ENCODE measurements at places on chromosomes 4 and X.

GRCh38 chrX:122868631-122869030 is 315.4 kb upstream of the GRIA3 start:
- DNase-seq, result no peak

GRCh38 chrX:45009371-45010000 is 136.5 kb downstream of the KDM6A start:
- DNase-seq, result peak; percentile 30

GRCh38 chrX:137568741-137569469 is 3.0 kb downstream of the ZIC3 start:
- peak; percentile 43 for DNase-seq

DNA sequence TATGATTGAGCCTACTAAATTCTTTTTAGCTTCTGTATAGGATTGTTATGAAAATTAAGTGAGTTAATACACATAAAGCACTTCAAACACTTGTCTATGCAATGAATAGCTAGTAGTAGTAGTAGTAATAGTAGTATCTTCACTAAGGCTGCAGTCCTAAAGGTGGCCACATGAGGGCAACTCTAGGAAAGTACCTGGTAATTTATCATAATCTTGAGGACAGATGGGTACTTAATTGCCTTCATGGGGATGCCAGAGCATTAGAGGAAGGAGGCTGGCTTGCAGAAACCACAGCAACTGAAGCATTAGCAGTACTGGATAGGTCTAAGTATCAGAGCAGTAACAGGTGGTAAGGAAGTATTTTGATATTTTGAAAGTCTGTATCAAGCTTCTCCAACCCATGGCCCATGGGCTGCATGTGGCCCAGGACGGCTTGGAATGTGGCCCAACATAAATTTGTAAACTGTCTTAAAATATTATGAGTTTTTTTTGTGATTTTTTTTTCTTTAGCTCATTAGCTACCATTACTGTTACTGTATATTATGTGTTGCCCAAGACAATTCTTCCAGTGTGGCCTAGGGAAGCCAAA is 17.3 kb downstream of the NIPAL1 start:
- DNase-seq, result peak; percentile 67

- peak; percentile 6 for DNase-seq
Measured at GRCh38 chr4:129899849-129900248, 803.9 kb downstream of the C4orf33 start.

- DNase-seq, result no peak
Measured at GRCh38 chr4:93648258-93648657, 180.3 kb upstream of the ATOH1 start.

- no peak for DNase-seq
Measured at GRCh38 chr4:118718511-118719170, 33.4 kb downstream of the METTL14 start.

GRCh38 chrX:43065978-43066377 is 288.0 kb upstream of the PPP1R2C start:
- DNase-seq, result no peak

DNA sequence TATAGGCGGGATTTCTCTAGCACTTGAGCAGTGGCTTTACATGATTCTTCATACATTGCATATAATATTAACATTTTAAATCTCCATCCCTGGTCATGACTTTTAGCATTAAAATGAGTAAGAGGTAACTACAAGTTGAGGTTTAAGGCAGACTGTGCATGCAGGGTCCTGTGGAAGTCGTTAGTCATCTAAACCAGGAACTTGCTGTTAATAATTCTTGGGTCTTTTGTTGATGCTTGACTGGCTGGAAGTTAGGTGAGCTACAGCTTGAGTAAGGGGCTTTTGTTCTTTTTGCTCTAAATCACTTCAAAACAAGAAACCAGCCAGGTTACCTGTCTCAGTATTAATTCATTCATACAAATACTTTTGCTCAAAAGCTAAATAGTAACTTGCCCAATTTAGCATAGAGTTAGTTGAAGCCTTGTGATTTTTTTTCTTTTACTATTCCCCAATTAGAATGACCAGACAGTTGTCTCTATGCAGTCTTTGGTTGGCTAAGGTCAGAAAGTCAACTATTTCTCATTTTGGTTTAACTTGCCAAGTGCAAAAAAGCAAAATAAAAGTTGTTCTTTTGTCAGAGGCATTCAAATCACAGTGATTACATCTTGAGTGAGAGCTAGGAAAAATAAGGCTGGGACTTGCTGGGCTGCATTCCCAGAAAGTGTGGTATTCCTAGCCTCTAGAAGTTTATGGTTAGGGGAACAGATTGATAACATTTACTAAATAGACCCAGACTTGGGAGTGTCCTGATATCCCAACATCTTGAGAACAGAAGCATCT is 516.9 kb downstream of the PDHA2 start:
- peak; percentile 3 for DNase-seq

DNA sequence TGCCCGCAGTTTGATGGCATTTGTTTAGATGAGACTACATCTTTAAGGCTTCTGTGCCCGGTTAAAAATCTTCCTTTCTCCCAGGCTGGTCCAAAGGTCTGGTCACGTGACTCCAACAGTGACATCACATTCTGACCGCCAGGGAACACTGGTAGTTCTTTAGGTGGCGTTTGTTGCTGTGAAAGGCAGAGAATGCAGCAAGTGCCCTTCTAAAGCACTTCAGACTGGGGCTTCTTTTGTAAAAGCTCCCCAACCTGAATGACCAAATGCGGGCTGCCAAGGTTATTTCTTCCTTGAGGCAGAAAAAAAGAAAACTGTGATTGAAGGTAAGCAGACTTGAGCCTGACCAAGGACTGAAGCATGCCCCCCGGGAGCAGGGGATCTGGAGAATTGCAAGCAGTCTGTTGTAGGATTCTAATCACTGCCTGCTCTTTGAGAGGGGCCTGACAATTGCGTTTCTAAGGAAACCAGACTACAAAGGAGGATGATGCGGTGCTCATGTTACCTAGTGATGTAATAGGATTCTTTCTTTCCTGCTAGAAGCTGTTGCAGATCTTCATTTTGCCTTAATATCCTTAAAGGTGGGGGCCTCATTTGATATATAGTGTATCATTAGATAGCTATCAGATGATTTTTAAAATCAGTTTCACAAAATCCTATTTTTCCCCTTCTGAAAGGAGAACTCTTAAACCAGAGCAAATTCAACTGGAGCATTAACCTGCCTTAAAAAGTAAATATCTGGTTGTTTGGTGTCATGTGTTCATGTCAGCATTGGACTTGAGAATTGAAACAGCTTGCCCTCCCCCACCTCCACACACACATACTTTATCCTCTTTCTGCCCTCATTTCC is 133.1 kb downstream of the AKAP4 start:
- peak; percentile 94 for DNase-seq

Measured in mesendoderm (in vitro differentiated cells).